A549 treated with dexamethasone at 1 μM for 4 hours (cell line): ENCODE measurements at places on chromosomes 5 and 9. TPM values are rescaled to one million over a fixed set of nuclear protein-coding genes. Genes with fewer than 3 reads are reported as not detected.

Gene EIF4E1B
- not detected in 5 replicates for total RNA-seq

Gene OLFML2A
- 25.8 to 43.1 TPM (median 34.4 TPM) in 5 replicates for total RNA-seq

Gene SPINK14
- total RNA-seq = not detected in 5 replicates

Gene ADAMTS12
- 5.7 to 7.6 TPM (median 7.3 TPM) in 5 replicates for total RNA-seq
